RWPE2 (cell line): ENCODE measurements at places on chromosomes 3 and 15.
A peak's percentile ranks its signal among the peaks of the same experiment; 100 is the strongest.

GRCh38 chr3:148852271-148852992 is 12.7 kb upstream of the CPA3 start:
- DNase-seq = no peak

GRCh38 chr3:196134691-196135090 is 52.8 kb upstream of the TFRC start:
- no peak for DNase-seq

DNA sequence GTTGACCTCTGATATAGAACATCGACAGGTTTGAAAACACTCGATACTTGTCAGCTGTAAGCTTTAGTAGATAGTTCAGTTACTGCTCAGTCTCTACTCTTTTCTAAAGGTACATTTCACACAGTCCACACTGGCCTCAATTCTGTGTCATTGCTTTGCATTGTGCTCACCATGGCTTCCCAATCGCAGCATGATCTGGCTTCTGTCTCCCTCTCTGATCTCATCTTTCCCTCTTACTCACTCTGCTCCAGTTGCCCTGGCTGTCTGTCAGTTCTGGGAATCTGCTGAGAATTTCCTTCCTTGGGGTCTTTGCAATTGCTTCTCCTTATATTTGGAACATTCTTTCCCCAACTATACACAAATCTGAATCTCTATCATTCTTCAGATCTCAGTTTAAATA is 80.6 kb downstream of the GTF2E1 start:
- no peak for DNase-seq

DNA sequence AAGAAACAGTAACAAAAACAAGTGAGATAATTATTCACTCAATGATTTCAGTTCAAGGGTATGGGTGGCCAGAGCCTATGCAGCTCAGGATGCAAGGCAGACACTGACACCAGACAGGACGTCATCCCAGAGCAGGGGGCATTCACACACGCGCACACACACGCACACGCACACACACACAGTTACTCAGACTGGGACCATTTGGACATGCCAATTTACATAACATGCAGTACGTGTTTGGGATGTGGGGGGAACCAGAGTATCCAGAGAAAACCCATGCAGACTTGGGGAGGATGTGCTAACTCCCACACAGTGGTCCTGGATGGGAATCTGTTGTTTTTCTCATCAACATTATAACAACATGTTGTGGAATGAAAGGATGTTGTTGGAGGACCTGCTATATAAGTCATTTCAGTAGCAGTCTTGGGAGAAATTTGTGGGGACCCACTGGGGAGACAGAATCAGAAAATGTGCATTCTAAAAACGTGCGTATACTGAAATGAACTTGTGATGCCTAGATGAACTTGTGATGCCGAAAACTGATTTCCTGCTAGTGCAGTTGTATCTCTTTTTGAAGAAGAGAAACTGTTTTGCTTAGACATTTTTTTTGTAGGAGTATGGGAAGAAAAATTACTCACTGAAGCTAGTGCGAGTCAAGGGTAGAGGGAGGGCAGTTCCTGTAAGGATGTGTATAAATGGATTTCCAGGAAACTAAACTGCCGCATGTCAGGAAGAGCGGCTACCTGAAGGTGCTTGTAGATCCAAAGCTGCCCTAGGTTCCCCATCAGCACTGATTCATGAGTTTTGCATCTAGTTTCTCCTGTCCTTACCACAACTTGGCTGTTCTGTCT is 25.2 kb downstream of the CD200 start:
- no peak for DNase-seq

DNA sequence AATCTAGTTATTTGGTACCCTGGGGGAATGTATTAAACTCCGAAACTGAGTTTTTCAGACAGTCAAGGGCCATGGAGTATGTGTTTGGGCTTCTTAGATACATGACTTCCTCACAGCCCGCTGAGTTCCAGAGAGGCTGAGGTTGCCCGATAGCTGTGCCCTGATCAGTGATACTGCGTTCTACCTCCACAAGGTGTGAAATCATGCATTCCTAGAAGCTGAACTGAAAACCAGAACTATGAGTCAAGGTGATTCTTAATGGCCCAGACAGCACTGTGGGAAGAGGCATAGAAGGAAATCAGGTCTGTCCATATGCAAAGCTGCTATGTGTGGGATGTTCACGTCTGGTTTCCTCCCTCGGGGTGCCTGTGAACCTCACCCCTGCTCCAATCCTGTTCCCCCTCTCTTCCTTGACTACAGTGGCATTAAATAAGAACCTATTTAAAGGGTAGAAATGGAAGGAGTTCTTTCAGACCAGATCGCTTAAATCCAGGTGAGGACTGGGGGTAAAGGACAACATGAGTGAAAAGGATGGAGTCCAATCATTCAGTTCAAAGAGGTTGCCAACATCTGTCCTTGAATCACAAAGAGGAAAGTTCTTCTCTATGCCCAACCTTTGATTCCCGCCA is 74.3 kb downstream of the MYO1E start:
- DNase-seq = peak; percentile 84

DNA sequence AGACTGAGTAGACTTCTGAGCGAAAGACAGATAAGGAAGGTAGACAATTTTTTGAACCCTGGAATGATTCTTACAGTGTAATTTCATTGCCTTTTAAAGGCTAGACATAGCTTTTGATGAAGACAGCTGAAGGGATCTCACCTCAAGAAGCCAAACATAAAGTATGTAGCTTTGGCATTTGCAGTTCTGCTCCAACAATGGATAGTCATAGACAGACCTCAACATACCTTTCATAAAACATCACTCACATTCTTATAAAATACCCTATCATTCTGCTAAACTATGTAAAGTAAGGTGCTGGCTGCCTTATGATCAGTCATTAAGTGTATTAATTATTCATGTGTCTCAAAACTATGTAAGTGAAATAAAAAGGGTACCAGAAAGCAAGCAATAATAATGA is 70.0 kb downstream of the UBE3A start:
- no peak for DNase-seq

DNA sequence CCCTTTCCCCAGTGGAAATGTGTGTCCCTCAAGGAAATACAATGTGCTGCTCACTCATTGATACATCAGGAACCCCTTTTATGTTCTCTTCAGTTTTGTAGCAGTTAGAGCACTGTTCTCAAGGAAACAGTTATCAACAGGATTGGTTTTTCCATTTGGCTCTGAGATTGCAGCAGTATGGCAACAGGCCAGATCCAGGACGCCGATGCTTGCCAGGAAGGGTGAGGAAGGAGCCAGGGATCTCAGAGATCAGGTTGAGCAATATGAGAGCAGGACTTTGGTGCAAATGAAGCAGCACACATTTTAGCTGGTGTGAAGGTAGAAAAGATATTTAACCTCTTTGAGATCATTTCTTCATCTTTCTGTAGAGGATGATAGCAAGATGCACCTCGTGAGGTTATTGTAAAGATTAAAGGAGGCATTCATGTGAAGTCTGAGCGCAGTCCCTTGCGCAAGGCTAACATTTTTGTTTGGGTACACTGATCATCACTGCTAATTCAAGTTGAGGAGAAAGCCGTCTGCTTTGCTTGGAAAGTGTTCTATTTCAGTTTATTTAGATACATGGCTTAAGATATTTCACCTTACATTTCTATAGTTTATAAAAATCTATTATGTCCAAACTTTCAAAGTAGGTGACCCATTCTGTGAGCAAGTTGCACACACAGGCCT is 68.5 kb downstream of the KCNH8 start:
- DNase-seq = no peak

- DNase-seq = no peak
These were observed 7.6 kb downstream of the XXYLT1 start for GRCh38 chr3:195263193-195263924.

DNA sequence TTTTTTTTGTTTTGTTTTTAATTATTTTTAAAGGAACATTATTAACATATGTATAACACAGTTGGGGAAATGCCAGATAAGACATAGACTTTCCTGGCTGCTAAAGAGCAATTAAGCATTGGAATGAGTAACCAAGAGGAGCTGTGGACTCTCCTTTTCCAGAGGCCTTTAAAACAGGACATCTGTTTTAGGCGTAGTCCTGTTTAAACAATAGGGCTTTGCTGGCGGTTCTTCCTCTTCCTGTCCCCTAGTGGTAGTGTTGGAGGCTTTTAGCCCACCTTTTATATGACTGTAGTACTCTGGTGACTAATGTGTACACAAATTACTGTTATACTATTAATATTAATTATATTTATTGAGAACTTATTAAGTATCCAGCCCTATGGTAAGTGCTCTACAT is 81.9 kb downstream of the PPARG start:
- no peak for DNase-seq

- no peak for DNase-seq
These were observed 10.3 kb upstream of the SMAD6 start for GRCh38 chr15:66691727-66692126.

GRCh38 chr15:88238618-88239430 is 17.7 kb downstream of the NTRK3 start:
- DNase-seq = no peak

DNA sequence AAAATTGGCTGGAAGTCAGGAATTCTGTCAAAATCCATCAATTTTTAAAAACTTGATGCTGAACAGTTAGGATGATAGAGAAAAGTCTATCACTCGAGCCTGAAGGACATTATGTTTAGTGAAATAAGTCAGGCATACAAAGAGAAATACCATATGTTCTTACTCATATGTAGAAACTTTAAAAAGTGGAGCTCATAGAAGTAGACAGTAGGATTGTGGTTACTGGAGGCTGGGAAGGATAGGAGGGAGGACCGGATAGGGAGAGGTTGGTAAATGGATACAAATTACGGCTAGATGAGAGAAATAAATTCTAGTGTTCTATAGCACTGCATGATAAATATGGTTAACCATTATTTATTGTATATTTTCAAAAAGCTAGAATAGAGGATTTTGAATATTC is 389.5 kb upstream of the RASGRP1 start:
- no peak for DNase-seq

DNA sequence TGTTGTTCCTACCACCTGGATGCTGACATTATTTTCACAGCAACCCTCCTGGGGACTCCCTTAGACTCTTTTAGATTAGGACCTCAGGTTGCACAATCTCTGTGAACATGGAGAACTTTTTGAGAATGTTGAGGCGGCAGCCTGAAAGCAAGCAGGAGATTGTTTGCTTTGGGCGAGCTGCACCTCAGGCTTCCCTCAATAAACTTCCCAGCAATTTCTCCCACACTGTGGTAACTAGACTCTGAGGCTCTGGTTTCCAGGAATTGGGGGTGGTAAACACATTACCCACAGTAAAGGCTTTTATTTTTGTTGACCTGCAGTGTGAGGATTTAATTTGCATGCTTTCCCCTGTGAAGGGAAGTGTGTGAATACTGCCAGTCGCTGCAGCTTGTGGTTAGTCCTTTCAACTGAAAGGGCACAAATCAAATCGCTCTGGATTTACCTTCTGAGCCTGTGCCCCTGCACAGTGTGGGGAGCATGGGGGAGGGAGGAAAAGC is 35.2 kb upstream of the SIAH2 start:
- no peak for DNase-seq

GRCh38 chr3:64988188-64988587 is 300.4 kb upstream of the ADAMTS9 start:
- no peak for DNase-seq

DNA sequence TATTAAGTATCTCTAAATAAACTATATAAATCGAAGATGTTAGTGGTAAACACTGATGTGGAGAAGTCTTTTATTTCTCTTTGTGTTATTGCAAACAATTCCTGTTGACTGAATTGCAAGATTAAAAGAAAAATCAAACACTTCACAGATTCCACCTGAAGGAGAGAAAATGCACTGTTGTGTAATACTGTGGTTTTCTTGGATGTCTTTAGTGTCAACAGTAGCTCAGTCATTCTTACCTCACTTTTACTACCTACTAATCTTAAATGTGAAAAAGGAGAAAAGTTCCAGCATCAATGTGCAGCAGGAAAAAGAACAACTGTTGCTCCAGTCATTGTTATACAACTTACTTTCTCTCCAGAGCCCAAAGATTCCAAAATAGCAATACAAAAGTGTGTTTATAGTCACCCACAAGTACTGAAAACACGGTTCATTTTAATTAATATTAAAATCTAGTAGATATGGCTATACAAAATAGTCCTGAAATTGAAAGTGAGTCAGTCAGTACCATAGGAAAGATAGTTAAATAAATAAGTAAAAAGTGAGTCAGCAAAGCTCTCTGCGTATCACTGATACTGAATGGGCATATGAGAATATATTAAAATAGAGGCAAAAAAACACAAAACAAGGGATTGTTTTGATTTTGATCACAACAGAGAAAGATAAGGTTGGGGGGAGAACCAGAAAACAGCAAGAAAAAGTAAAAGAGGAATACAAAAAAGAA is 90.5 kb upstream of the CSPG5 start:
- DNase-seq = no peak

DNA sequence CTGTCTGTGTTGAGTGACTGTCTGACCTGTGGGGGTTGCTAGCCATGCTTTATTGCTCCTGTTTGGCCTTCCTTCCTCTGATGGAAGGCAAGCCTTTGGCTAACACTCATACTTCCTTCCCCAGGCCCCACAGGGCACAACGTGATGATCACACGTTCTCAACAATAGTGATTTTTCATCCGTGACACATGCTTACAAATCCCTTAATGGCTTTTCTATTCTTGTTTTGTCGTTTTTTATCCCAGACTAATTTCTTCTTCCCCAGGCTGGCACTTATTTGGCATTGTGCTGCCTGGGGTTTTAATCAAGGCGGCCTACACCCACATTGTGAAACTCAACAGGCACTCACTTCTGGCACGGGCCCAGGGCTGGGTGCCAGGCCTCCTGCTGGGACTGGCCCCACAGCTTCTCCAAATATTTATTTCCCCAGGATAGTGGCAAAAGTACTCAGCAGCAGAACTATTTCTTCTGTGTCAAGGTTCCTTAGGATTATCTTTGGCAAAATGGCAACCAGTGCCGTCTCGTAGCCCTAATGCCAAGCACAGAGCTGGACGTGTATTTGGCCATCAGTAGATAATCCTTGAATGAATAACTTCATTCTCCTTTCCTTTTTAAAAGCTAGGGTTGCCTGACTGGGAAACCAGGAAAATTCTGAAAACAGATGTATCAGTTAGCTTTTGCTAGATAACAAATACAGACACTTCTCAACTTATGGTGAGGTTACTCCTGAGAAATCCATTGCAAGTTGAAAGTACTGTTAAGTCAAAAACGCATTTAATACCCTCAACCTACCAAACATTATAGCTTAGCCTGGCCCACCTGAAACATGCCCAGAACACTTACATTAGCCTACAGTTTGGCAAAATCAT is 30.6 kb downstream of the CMTM7 start:
- DNase-seq = peak; percentile 95

- DNase-seq = peak; percentile 55
These were observed 670 bp downstream of the PRKCI start for GRCh38 chr3:170222647-170223541.

DNA sequence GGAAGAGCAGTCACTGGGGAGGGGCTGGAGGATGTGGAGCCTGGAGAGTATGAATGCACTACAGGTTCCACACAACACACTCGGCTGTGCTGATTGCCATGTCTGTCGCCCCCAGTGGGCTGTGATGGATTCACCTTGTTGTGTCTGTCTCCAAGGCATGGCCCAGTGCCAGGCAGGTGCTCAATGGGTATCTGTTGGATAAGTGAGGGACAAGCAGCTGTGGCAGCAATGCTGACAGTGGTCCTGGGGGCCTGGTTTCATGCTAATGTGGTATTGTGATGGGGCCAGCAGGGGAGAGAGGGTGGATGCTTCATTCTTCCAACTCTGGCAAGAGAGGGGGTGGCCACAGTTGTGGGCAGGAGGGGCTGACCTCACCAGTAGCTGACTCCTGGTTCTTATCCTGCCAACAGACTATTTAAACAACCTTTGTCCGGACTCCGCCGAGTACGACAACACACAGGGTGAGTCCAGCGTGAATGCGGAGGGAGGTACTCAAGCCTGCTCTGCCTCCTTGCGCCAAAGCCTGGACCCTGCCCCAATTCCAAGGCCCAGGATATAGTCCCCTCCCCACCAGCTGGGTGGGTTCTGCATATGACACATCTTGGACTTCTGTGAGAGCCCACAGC is 47.3 kb upstream of the NR2C2 start:
- DNase-seq = no peak
